ENCODE measurements at places on chromosomes 5 and 9.

- no peak overlapping the region for H3K4me3 ChIP-seq
- no peak overlapping the region for H3K27ac ChIP-seq
- no peaks in the 10 kb centered on the region for H3K27me3 ChIP-seq
These were observed 65.0 kb downstream of the SEMA6A start for GRCh38 chr5:116509483-116510244.

DNA sequence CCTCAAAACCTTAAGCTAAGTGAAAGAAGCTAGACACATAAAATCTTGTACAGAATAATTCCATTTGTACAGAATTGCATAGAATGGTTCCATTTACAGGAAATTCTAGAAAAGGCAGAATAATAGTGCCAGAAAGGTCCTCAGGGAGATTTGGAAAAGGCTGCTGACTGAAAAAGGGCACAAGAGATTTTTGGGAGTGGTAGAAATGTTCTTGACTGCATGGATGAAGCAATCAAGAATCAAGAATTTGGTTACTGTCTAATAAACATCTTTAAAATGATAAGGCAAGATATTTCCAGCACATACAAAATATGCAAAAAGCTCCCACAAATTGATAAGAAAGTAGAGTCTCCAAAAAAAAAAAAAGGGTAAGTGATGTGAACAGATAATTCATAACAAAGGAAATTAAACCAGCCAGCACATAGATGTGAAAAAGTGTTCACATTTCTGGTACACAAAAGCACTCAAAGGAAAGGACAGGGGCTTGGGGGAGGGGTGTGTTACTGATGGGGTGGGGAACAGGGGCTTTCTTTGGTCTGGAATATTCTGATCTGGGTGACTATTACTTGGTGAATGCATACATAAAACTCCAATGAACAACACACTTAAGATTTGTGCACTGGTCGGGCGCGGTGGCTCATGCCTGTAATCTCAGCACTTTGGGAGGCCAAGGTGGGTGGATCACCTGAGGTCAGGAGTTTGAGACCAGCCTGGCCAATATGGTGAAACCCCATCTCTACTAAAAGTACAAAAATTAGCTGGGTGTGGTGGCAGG lies 85.2 kb downstream of the SHC3 start:
- no peaks in the 10 kb centered on the region for H3K36me3 ChIP-seq
- H3K4me1 ChIP-seq = no peaks in the 10 kb centered on the region
- no peak overlapping the region for H3K27ac ChIP-seq
- DNase-seq = no peak
- H3K27me3 ChIP-seq = no peaks in the 10 kb centered on the region

- H3K4me1 ChIP-seq = no peaks in the 10 kb centered on the region
- no peak overlapping the region for H3K27ac ChIP-seq
- peak; percentile 26 for DNase-seq
- no peaks in the 10 kb centered on the region for H3K36me3 ChIP-seq
- H3K27me3 ChIP-seq = no peaks in the 10 kb centered on the region
These were observed 16.5 kb upstream of the PRSS3 start for GRCh38 chr9:33778700-33779351.

- H3K36me3 ChIP-seq = no peaks in the 10 kb centered on the region
- no peaks in the 10 kb centered on the region for H3K4me1 ChIP-seq
- no peak for DNase-seq
These were observed 356.2 kb upstream of the CD180 start for GRCh38 chr5:67552773-67553172.

DNA sequence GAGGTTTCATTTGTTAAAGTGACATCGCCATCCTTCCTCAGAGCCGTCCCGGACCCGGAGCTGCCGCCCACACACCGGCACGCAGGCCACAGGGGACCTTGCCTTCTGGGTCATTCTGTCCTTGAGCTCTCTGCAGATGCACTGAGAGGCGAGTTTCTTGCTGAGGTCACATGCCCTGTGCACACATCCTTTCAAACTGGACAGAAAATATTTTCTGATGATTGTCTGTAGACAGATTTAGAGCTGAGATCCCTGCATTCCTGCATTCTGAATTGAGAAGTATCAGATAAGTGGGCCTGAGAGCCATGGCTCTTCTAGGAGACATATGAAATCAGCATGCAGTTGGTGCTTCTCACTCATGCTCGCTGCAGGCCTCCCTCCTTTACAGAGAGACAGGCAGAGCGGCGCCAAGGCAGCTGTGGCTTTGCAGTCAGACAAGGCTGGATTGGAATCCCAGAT lies 25.4 kb downstream of the BOD1 start:
- no peak for DNase-seq
- H3K36me3 ChIP-seq = no peaks in the 10 kb centered on the region
- no peak overlapping the region for H3K4me3 ChIP-seq
- H3K27me3 ChIP-seq = peaks cover 2% of the 10 kb centered on the region
- H3K27ac ChIP-seq = no peak overlapping the region
- no peaks in the 10 kb centered on the region for H3K4me1 ChIP-seq

- no peaks in the 10 kb centered on the region for H3K36me3 ChIP-seq
- H3K27me3 ChIP-seq = no peaks in the 10 kb centered on the region
- H3K4me3 ChIP-seq = no peak overlapping the region
- no peak overlapping the region for H3K27ac ChIP-seq
- peak; percentile 27 for DNase-seq
- peaks cover 8% of the 10 kb centered on the region for H3K4me1 ChIP-seq
These were observed 64.2 kb upstream of the ABL1 start for GRCh38 chr9:130770679-130771442.

DNA sequence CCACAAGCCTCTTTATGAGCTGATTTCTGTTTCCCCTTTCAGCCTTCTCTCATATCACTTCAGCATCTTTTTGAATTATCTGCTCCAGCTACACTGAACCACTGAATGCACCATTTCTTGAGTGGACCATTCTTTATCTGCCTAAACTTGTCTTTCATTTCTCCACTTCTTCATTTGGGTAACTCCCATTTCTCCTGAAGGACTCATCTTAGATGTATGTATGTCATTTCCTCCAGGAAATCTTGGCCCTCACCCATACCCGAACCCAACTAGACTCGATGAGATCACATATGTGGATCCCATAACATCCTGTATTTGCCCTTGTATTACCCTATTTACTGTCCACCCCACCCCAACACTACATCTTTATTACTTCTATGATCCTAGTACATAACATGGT lies 249.8 kb downstream of the KIF4B start:
- no peak overlapping the region for H3K27ac ChIP-seq
- no peaks in the 10 kb centered on the region for H3K36me3 ChIP-seq
- no peaks in the 10 kb centered on the region for H3K27me3 ChIP-seq
- H3K4me1 ChIP-seq = no peaks in the 10 kb centered on the region

DNA sequence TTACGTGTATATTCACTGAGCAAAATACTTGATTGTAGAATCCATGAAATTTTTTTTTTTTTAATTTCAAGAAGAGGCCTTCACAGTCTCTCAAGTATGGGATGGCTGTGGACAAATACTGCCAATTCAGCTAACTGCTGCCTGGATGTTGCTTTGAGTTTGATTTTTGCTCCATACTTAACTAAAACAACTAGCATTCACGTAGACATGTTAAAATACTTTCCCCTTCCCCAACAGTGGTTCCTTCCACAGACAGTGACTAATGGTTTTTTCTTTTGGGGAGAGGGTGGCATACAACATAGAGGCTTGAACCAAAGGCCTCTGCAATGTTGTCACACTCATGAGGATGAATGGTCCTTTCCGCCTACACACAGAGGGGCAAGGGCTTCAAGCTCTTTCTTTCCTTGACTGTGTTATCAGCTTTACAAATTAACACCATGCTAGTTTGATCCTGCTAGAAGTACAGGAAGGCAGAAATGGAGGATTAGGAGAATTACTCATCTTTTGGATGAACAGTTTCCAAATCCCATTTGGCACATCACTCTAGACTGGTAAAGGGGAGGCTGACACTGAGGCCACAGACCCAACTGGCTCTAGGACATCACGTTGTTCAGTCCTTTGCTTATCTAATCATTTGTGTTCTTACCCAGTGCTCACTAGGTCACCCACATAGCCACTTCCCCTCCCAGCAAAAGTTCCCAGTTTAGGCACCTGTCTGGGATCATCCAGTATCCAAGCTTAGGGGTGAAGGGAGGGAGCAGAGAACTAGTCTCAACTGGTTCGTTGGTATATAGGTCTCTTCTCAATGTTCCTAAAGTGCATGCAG lies 1.8 kb upstream of the LEAP2 start:
- H3K36me3 ChIP-seq = peaks cover 32% of the 10 kb centered on the region
- H3K27ac ChIP-seq = no peak overlapping the region
- H3K27me3 ChIP-seq = no peaks in the 10 kb centered on the region
- DNase-seq = no peak
- peaks cover 11% of the 10 kb centered on the region for H3K4me1 ChIP-seq
- H3K4me3 ChIP-seq = no peak overlapping the region

DNA sequence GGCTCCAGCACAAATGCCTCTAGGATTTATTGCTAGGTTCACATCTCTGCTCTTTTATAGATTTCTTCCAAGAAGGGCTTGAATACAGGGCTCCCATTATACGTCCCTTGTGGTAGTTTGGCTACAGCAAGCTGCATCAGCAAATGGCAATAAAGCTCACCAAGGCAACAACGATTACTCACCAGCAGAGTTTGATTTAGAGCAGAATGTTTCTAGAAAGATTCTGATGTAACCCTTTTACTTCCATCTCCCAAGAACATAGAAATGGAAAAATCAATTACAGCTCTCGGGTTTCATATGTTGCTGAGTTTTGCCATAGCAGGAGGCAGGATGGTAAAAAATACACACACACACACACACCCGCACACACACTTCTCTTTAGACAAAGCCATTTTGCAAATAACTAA lies 124.2 kb upstream of the TNPO1 start:
- H3K36me3 ChIP-seq = no peaks in the 10 kb centered on the region
- no peaks in the 10 kb centered on the region for H3K4me1 ChIP-seq
- no peak overlapping the region for H3K27ac ChIP-seq
- H3K27me3 ChIP-seq = peaks cover 6% of the 10 kb centered on the region
- no peak for DNase-seq
- no peak overlapping the region for H3K4me3 ChIP-seq

DNA sequence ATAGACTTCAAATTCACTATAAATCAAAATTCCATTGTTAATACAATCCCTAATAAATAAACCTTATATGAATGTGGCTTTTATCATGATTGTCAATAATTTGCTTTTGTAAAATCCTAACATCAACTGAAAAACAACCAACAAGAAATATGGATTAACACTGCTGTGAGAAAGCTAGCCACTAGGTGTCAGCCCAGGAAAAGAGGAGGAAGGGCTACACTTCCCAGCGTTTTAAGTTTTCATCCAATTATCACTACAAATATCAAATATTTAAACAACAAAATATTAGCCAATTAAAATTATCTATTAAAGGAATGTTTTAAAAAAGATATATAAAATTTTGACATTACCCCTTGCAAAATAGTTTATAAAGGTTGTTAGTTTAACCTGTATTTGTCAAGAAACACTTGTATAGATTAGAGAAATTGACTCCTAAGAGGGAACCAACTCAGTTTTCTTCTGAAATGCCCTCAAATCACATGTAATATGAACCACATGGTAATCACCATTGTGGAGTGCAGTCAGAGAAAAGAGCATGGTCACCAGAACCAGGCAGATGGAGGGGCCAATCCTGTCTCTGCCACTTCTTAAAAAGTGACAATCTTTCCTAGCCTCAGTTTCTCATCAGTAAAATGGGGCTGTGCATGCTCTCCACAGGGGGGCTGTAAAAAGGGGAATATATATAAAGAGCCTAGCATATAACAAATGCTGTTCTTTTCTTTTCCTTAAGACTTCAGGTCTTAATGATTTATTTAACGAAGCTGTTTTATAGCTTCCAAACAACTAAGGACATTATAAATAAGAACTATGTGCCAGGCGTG lies 188.2 kb downstream of the CRB2 start:
- no peaks in the 10 kb centered on the region for H3K27me3 ChIP-seq
- no peaks in the 10 kb centered on the region for H3K36me3 ChIP-seq
- H3K27ac ChIP-seq = no peak overlapping the region
- peak; percentile 33 for DNase-seq
- no peak overlapping the region for H3K4me3 ChIP-seq

- no peaks in the 10 kb centered on the region for H3K4me1 ChIP-seq
- H3K4me3 ChIP-seq = no peak overlapping the region
- H3K27ac ChIP-seq = no peak overlapping the region
- H3K36me3 ChIP-seq = no peaks in the 10 kb centered on the region
These were observed 864 bp downstream of the PAPPA start for GRCh38 chr9:116154334-116154975.

DNA sequence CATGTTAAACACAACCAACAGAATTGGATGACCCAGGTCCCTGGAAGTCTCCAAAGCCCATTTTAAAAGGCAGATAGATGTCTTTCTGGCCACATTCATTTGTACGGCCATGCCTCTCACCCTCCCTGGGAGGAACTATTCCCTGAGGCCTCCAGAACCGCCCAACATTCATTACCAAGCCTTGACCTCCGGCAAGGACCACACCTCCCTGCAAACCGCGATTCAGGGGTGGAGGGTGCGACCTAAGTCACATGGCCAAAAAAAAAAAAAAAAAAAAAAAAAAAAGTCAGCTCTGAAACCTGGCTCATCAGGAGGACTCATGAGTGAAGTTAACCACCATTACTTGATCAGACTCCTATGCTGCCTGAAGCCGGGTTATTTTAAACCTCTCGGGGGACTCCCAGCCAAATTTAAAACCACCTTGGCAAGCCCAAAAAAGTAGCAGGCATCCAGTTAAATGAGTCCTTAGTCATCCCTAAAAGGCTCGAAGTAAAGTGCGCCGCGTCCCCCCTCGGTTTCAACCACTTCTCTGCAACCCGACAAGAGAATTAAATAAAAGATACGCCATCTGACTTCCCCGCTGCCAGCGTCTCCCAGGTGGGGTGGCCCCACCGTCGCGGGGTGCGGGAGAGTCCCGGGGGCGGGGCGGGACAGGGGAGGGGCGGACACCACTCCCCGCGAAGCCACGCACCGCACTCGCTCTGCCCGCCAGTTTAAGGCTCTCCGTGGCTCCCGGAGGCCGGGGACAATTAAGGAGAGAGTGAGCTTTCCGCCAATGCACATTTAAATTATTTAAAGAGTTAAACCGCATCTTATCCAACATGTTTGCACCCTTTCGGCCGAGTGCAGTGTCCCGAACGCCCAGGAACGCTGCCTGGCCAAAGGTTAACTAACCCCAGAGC lies 2.3 kb downstream of the KLF9 start:
- peaks cover 51% of the 10 kb centered on the region for H3K4me1 ChIP-seq
- H3K27ac ChIP-seq = peak overlapping the region; percentile 82
- peak overlapping the region; percentile 93 for H3K4me3 ChIP-seq

DNA sequence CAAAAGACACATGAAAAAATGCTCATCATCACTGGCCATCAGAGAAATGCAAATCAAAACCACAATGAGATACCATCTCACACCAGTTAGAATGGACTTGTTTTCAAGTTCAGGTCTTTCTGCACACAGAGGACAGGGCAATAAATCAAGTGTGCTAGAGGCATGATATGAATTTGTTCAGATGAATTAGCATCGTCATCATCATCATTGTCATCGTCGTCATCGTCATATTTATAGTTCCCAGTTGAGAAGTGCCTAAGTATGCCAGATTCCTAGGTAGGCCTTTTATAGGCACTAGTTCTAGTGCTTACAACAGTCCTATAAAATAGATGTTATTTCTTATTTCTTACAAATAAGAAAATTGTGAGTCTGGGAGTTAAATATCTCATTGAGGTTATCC lies 34.7 kb upstream of the RASEF start:
- no peaks in the 10 kb centered on the region for H3K27me3 ChIP-seq
- H3K4me1 ChIP-seq = no peaks in the 10 kb centered on the region
- DNase-seq = no peak

GRCh38 chr9:91405343-91406077 lies 18.1 kb downstream of the NFIL3 start:
- no peak overlapping the region for H3K4me3 ChIP-seq
- no peaks in the 10 kb centered on the region for H3K27me3 ChIP-seq
- no peak for DNase-seq
- no peaks in the 10 kb centered on the region for H3K4me1 ChIP-seq
- peaks cover 6% of the 10 kb centered on the region for H3K36me3 ChIP-seq

- no peak overlapping the region for H3K27ac ChIP-seq
- no peaks in the 10 kb centered on the region for H3K27me3 ChIP-seq
- H3K4me1 ChIP-seq = no peaks in the 10 kb centered on the region
- H3K4me3 ChIP-seq = no peak overlapping the region
- no peaks in the 10 kb centered on the region for H3K36me3 ChIP-seq
These were observed 276.1 kb downstream of the TAF11L14 start for GRCh38 chr5:17910318-17910717.

All from CD4-positive, alpha-beta T cell (primary cell).